ENCODE measurements at places on chromosomes 3 and 15.

GRCh38 chr3:184380185-184380626, 352 bp downstream of the CHRD start:
- no peak for DNase-seq

GRCh38 chr3:187292181-187292580, 644 bp upstream of the MASP1 start:
- no peak for DNase-seq

- DNase-seq, result no peak
These were observed 15.0 kb upstream of the FYCO1 start for GRCh38 chr3:46010519-46011113.

DNA sequence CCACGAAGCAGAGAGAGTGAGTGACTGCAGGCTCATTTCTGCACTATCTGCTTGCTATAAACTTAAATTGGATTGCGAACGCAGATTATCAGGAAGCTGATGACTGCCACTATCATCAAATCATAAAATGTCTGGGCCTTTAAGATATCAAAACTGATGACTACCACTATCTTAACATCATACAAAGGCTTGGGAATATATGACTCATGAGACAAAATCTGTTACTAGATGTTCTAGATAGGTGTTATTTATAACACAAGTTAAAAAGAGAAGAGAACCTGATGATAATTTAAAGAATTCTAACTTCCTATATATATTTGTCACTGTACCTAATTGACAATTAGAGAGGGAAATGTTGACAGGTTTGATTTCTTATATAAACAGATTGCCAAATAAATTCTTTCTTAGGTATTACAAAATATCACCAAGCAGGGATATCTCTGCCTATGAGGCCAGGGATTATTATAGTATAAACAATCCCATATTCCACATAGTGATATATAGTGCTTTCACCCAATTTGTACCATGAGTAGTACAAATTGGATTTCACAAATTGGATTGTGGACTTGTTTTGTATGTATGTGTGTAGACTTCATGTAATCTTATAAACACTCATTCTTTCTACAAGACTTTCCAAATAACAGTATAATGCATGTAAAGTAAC, 1157.2 kb downstream of the ROBO1 start:
- DNase-seq, result no peak

DNA sequence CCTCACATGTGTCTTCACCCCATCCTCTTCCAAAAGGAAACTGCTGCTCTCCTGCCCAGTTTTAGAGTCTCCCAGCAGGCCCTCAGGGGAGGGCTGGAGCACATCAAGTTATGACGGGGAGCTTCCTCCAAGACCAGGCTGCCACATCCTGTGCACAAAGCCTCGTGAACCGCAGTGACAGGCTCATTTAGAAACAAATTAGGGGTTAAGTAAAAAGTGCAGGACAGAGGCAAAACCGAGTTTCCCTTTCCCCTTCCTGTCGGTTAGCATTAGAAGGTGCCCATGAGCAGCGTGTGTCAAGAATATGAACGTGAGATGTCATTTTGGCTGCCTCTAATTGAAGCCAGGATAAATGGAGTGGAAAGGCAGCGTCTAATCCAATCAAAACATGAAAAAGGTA, 199.7 kb downstream of the ARRDC4 start:
- DNase-seq, result peak; percentile 6

DNA sequence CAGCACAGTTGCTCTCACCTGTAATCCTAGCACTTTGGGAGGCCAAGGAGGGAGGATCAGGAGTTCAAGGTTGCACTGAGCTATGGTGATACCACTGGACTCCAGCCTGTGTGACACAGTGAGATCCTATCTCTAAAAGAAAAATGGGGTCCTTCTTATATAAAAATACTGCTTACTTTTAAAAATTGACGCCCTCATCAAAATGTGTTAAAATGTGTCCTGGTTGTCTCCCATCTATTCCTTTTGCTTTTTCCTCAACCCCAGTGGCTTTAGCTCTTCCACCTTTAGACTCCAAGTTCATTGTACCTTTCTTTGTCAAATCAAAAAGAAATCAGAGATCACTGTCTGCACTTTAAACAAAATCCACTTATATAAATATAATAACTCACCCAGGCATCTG, 60.3 kb upstream of the GPD1L start:
- no peak for DNase-seq

DNA sequence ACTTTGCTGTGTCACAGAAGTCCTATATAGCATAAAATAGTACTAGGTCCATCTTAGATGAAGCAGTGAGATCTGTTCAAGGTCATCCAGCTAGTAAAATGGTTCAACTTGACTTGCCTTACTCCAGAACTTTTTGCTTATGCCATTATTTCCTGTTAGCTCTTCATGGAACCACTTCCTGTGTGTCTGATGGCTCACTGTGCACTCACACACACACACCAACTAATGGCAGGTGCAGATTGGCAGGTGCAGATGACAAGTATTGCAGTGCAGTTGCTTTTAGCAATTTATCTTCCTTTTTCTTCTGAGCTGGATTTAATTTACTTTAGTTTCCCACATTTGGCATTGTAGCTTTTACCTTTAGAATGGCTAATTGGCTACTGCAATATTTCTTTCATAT, 29.8 kb downstream of the GOLGA8S start:
- no peak for DNase-seq

DNA sequence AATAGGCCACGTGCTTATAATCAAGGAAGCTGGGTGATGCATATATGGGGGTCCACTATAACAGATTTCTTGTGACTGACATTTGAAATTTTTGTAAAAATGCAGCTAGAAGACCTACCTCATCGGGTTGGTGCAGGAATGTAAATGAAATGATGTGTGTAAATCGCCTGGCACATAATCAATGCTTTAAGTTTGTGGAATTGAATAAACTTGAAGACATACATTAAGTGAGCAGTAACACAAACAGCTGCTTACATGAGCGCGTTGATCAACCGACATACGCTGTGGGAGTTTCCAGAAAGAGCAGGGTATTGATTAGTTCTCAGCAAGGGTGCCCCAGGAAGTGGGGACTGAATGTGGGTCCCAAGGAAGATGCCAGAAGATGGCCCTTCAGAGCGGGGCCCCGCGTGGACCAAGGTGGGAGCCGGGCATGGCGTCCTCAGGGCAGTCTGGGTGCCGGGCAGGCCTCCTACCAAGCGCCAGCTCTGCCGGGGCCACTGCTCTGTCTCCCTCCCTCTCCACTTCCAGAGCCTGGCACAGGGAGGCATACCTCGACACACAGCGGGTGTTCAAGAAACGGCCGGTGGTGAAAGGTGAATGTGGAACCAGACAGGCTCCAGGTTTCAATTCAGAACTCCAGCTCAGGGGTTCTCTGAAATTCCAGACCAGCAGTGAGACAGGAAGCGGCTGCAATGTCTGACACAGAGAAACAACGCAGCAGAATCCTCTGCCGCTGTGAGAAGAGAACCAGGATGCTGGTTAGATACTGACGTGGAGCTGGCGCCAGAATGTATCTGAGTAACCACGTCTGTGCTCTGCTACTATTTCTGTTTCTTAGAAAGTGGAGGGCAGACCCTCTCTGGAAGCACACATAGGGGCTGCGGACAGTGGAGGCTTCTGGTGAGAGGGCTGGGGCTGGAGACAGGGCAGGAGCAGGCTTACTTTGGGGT, 12.6 kb downstream of the BFSP2 start:
- no peak for DNase-seq

DNA sequence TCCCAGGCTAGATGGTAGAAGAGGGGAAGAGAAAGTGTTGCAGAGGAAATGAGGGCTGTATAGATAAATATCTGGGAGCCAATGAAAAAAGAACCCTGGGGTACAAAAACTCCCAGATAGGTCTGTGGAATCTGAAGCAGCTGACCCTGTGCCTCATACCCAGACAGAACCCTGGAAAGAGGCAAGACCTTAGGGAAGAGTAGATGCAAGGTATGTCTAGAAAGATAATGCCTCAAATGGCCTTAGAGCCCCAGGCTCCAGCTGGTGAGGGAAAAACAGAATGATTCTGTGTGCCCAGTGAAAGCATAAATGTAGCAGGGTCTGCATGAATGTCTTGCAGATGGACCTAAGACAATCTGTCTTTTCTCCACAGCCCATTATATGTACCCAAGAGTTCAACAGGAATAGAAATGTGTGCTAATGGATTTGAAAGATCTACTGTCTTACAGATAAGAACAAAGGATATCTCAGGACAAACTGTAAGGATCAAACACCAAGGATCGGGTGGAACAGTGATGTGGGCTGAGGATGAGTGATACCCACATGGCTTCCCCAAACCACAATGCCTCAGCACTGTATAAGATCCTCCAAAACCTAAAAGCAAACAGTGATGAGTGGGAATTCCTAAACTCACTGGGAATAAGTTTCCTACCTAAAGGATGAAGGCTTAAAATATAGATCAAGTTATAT, 58.8 kb downstream of the NCEH1 start:
- no peak for DNase-seq

GRCh38 chr15:60908888-60909287, 320.2 kb downstream of the RORA start:
- no peak for DNase-seq

DNA sequence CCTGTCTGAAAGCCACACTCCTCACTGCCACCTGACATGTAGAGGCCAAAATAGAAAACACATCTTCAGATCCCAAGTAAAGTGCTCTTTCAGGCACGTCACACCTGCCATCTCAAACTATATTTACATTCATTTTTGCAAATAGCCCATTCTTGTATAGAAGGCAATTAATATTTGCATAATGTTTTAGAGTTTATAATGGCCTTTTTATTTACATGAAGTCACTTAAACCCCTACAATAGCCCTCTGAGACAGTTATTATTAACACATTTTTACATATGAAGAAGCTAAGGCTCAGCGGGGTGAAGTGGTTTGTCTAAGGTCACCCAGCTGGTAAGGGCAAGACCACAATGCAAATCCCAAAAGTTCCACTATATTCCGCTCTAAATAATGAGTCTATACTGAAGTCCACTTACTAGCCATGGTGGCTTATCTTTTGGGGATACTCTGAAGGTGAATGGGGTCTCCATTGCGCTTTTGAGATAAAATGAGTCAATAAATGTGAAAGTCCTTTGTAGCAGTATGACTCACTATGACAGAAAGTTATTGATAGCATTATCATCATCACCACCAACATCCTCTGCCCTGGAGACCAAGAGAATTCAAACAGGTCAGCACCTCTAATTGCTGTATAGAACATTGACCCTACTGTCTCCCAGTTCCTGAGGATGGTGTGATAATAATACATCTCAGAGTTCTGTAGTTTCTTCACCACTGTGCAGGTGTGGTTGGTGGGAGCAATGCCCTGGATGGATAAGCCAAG, 155.9 kb upstream of the BCL6 start:
- no peak for DNase-seq

GRCh38 chr3:4709341-4709740, 216.2 kb downstream of the ITPR1 start:
- DNase-seq, result no peak

DNA sequence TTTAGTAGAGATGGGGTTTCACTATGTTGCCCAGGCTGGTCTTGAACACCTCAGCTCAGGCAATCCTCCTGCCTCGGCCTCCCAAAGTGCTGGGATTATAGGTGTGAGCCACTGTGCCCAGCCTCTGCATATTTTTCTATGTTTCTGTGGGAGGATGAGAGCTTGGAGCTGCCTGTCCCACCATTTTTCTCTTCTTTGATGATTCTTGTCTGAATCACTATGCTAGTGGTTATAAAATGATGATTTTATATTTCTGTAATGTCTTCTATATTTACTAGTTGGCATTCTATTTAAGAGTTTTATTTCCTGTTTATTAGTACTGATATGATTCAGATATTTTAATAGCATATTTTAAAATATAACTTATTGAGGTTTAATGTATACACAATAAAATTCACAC, 69.7 kb downstream of the CHCHD6 start:
- no peak for DNase-seq

DNA sequence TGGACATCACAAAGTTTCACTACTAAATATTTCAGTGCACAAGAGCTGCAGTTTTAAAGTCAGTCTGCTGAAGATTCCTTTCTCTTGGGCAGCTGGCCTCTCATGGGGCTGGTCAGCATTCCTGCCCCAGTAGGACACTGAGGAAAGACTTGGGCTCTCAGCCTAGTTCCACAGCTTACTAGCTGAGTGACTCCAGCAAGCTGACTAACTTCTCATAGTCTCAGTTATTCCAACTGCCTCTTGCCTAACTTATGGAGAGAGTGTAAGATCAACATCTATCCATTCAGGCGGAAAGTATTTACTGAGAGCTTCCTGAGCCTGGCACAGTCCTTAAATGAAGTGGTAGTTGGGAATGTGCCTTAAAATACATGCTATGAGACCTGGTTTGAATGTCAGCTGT, 27.0 kb downstream of the TM4SF4 start:
- no peak for DNase-seq

DNA sequence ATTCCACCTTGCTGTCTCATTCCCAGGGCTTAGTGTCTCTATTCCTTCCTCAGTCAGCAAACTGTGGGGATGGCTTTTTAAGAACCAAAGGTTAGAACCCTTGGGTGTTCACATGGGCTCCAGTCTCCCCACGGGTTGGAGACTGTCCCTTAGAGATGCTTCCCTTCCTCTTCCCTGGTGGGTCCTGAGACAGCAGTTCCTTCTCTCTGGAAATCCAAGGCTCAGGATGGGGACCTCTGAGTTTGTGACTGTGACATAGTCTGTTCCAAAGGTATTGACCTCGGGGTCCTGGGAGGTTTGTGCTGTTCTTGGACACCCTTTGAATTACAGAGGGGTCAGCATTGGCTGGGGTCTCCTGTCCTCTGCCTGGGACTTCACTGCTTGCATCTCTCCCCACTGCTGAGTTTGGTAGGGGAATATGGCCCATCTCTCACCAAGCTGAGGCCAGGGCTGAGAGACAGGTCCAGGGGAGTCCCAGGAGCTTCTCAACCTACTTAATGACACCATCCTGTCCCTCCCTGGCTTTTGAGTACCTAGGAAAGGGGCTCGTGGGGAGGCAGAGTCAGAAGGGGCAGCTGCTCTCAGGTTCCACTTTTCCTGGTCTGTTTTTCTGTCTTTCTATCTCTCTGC, 1.5 kb downstream of the GRM2 start:
- no peak for DNase-seq

DNA sequence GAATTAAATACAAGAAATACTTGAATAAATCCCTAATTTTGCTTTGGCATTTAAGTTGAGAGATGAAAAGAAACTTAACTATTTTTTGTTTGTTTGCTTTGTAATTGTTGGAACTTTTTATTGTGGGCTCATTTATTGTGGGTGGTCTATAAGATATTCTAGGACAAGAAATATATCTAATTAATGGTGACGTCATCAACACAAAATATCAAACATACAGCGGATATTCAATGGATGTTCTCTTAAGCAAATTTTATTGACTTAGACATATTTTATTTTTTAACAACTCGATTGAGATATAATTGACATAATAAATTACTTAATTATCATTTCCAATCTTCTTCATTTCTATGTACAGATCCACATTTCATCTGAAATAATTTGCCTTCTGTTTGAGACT, 30.0 kb downstream of the SYNPR start:
- no peak for DNase-seq

- DNase-seq, result no peak
These were observed 151.8 kb upstream of the DPH6 start for GRCh38 chr15:35697549-35698299.

- DNase-seq, result no peak
These were observed 62.0 kb downstream of the TSC22D2 start for GRCh38 chr3:150469931-150470740.
